ENCODE measurements at places on chromosomes 4 and X.
A peak's percentile ranks its signal among the peaks of the same experiment; 100 is the strongest.

DNA sequence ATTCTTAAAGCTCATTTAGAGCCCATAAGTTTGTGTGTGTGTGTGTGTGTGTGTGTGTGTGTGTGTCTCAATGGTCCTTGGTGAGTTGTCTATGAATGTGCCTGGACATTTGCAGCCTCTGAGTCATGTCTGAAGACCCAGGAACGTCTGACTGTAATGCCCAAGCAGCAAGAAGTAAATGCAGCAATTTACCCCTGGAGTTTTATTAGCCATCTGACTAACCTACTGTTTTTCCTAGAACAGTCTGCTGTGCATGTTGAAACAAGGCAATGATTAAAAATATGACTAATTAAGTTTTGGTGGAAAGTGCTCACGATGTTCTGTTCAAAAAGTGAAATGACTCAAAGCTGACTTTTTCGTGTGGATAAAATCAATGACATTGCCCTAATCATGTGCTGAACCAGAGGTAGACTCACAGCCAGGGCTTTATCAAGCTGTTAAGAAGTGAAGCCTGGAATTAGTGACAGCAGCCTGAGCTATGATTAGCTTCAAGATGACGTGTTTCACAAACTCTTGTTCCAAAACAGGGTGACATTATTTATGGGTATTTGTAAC lies 201.6 kb downstream of the CPE start:
- DNase-seq, result peak; percentile 72

GRCh38 chrX:41808047-41808446 lies 84.1 kb downstream of the GPR82 start:
- DNase-seq, result no peak

- no peak for DNase-seq
Observed at GRCh38 chr4:148053298-148054003, 321.6 kb downstream of the ARHGAP10 start.

- no peak for DNase-seq
Observed at GRCh38 chr4:2339458-2340271, 77.8 kb upstream of the MXD4 start.

DNA sequence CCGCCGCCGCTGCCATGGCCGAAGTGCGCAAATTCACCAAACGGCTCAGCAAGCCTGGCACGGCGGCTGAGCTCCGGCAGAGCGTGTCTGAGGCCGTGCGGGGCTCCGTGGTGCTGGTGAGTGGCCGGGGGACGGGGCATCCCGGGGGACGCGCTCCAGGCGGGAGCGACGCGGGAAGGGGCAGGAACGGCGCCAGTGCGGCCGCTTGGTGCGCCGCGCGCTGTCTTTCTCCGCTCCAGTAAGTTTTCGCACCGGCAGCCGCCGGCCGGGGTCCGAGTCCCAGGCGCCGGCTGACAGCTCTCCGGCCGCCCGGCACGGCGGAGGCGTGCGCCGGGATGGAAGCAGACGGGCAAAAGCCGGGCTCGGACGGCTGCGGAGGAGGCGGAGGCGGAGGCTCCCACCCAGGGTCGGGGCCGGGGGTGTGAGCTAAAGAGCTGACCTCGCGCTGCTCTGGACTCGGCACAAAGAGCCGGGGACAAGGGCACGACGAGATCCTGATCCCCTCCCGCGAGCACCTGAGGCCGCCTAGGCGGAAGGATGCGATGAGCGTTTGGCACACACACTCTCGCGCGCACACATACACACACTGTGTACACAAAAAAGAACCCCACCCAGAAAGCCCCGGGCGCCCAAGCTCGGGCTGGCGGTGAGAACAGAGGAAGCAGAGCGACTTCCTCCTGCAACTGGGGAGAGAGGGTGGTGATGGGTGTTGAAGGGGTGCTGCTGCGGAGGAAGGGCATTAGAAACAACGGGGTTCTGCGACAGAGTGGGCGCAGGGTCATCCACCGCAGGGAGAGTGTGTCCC lies 545 bp downstream of the DOCK11 start:
- DNase-seq, result peak; percentile 21

GRCh38 chr4:70734168-70734954 lies 12.6 kb downstream of the RUFY3 start:
- no peak for DNase-seq

DNA sequence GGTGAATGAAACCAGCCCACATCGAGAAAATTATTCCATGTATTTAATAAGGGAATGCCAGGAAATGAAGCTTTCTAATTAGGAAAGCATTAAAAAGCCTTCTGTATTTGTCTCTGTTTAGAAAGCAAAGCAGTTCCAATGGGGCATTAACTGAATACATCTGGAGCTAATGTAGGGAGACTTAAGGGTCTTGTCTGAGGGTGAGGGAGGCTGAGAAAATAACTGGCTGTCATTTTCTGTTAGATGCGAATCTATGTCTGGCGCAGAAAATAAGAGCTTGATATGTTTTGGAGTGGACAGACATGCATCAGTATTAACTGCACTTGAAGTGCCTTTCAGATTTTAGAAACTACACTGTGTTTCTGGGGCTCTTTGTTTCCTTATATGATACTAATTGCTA lies 111.3 kb downstream of the KLHL8 start:
- DNase-seq, result no peak

- DNase-seq, result peak; percentile 45
Observed at GRCh38 chr4:40842725-40843423, 93.1 kb downstream of the NSUN7 start.

- DNase-seq, result no peak
Observed at GRCh38 chr4:84673475-84674240, 90.7 kb downstream of the CDS1 start.

DNA sequence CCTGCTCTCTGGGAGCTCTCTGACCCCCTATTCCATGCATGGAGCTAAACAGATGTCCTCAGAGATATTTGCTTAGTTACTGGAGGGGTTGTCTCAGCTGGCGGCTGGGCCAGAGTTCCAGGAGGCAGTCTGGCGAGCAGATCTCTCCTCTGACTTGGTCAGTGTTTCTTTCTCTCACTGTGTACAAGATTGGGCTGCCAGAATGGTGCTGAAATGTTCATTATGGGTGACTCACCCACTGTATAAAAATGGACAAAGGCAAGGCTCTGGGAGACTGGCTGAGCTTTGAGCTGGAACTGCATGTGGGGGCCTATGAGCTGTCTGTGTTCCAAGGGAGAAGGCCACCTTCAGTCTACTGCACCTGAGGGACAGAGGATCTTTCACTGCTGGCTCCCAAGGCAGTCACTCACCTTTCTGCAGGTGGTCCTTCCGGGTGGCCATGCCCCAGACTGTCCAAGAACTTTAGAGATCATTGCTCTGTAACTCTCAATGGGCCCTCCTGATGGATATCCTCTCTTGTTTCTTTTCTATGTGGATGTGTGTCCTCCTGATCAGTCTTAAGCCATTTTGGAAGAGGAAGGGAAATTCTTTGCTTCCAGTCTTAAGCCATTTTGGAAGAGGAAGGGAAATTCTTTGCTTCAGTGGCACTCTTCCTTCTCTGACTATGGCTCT lies 88.2 kb downstream of the CFAP299 start:
- DNase-seq, result no peak

DNA sequence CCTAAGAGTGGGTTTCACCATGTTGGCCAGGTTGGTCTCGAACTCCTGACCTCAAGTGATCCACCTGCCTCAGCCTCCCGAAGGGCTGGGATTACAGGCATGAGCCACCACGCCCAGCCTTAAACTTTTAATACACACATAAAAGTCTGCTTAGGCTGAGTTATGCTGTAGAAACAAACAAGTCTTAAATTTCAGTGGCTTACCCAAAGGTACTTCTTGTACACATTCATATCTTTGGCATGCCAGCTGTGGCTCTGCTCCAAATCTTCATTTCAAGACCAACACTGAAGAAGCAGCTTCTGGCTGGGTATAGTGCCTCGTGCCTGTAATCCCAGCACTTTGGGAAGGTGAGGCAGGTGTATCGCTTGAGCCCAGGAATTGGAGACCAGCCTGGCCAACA lies 80.3 kb downstream of the PPEF2 start:
- no peak for DNase-seq

- peak; percentile 45 for DNase-seq
Observed at GRCh38 chr4:82437285-82438005, 7.1 kb downstream of the ENOPH1 start.

DNA sequence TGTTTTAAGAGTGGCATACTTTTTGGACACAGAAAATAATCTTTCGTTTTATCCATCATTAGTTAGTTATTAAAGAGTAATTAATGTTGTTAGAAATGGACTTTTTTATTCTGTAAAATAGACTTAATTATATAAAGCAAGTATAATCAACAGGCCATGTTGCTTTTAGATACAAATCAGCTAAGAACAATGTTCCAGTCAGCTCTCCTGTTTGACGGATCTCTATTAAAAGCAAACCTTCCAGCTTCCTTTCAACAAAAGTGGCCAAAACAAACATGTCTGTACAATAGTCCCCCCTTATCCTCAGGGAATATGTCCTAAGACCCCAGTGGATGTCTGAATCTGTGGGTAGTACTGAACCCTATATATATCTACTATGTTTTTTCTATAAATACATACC lies 4.9 kb upstream of the SLC10A4 start:
- no peak for DNase-seq

DNA sequence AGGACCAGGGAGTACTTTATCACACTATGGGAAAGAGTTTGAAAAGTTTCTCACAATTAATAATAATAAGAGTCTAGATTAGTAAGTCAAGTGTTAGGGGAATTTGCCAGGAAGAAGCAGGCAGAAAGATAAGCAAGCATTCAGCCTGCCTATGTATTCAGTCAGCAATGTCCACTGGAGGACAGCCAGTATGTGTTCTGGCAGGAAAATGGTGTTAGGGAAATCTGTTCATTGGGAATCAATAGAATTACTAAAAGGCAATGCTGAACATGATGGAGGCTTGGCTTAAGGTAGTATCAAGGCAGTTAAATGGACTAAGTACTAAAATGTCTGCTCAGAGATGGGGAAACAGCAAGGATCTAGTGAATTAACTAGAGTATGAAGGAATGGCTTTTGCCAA lies 221.2 kb downstream of the PPP4R3C start:
- DNase-seq, result no peak

GRCh38 chr4:74658116-74658515 lies 136.2 kb downstream of the BTC start:
- DNase-seq, result no peak

GRCh38 chr4:60463857-60464502 lies 736.1 kb upstream of the ADGRL3 start:
- DNase-seq, result peak; percentile 42

- no peak for DNase-seq
Observed at GRCh38 chr4:31557437-31557836, 837.3 kb downstream of the PCDH7 start.

DNA sequence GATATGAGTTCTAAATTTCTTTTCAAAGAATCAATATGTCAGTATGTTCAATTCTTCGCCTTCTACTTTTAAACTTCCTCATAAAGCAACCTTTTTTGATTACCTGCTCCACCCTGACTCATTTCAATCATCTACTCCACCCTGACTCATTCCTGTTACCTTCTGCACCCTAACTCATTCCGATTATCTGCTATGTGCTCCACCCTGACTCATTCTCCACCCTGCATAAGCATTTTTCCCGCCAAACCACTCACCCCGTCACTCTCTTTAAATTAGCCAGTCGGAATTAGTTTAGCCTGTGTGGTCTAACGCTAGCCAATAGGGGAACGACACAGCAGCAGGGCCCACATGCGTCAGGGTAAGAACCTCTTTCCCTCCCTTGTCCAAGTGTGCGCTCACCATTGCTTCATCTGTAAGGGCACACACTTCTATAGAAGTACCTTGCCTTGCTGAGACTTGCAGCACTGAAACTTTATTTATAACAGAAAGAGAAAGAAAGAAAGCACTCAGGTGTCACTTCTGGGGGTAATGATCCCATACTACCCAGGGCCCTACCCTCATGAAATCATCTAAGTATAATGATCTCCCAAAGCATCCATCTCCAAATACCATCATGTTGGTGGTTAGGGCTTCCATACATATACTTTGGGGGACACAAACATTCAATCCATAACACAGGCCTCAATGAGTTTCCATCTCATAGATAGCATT lies 875.2 kb downstream of the RAPGEF2 start:
- DNase-seq, result no peak

DNA sequence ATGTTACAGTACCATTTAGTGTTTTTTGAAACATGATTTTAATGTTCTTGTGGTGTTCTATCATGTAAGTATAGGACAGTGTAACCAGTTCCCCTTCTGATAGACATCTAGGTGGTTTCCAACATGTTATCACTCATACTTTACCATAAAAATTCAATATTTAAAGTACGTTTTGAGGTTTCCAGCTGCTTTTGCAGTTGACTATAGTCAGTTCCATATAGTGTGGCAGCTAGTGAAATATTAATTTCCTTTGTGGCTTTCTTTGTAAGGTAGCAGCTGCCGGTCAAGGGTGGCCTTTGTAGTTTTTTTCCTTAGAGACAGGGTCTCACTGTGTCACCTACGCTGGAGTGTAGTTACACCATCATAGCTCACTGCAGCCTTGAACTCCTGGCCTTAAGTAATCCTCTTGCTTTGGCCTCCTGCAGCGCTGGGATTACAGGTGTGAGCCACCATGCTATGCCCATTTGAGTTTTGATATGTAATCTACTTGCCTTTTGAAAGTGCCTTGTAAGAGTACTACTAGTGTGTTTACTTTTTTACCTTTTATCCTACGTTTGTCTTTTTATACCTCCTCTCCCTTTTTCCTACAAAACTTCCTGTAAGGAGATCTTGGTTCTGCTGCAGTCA lies 63.0 kb downstream of the ARHGAP10 start:
- DNase-seq, result no peak

GRCh38 chr4:188536826-188537225 lies 397.6 kb downstream of the TRIML1 start:
- DNase-seq, result no peak

- no peak for DNase-seq
Observed at GRCh38 chr4:155510771-155511170, 134.0 kb upstream of the MAP9 start.

- no peak for DNase-seq
Observed at GRCh38 chr4:122038896-122039295, 87.0 kb upstream of the TRPC3 start.

- no peak for DNase-seq
Observed at GRCh38 chr4:145101091-145101490, 3.0 kb downstream of the ABCE1 start.

DNA sequence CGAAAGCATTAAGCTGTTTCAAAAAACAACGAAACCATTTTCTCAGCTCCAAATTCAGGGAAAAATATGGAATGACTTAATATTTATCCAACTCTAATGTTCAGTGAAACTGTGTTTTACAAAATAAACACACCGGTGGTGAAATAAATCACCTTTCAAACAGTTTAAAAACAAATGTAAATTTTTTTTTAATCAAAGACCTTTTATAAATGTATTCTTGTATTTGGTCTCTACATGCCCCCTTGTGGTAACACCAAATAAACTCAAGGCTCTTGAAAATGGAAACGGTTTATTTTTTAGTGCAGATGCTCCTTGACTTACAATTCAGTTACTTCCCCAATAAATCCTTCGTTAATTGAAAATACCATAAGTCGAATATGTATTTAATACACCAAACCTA lies 45.8 kb upstream of the ITM2A start:
- DNase-seq, result peak; percentile 12
